NCI-H524 treated with DMSO at 0.1 percent for 48 hours (cell line): ENCODE measurements at places on chromosomes 1 and 21.

- no peak for DNase-seq
Measured at GRCh38 chr21:14313300-14313699, 69.6 kb downstream of the HSPA13 start.

DNA sequence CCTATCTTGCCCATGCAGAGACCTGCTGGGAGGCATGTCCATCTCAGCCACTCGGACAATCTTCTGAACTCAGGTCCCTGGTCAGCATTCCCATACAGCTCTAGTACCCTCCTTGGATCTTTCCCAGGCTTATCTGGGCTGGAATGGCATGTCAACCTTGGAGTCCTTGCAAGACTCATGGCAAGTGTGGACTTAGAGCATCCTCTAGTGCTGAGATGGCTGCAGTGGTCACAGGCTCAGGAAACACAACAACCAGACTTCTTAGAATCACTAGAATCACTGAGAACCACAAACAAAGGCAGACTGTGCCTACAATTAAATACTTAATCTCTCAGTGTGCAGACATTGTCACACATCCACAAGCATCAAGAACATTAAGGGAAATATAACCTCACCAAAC, 73.1 kb upstream of the TSHB start:
- no peak for DNase-seq

- no peak for DNase-seq
Measured at GRCh38 chr1:245859493-245860114, 647.5 kb downstream of the SMYD3 start.

DNA sequence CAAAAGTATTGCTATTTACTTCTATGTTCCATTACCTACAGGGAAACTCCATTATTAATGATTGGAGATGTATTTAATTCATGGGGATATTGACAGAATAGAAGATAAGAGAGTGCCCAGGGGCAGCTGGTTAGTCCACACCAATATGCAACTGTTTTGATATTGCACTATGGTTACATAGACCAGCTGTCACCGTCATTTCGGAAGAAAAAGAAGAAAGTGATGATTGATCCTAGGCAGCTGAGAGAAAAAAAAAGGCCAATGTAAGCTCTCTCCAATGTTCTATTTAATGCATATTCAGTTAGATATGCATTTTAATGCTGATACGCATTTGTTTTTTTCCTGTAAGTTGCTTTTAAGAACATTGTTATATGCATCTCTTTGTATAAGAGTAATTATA, 1367.2 kb downstream of the KCNT2 start:
- no peak for DNase-seq

GRCh38 chr1:214028649-214029406, 41.1 kb downstream of the PROX1 start:
- DNase-seq, result no peak

GRCh38 chr21:31348188-31348587, 4.1 kb upstream of the TIAM1 start:
- DNase-seq, result no peak

- DNase-seq, result no peak
Measured at GRCh38 chr21:35291973-35292627, 243.0 kb upstream of the RUNX1 start.

- no peak for DNase-seq
Measured at GRCh38 chr1:46406881-46407608, 12.9 kb downstream of the FAAH start.

DNA sequence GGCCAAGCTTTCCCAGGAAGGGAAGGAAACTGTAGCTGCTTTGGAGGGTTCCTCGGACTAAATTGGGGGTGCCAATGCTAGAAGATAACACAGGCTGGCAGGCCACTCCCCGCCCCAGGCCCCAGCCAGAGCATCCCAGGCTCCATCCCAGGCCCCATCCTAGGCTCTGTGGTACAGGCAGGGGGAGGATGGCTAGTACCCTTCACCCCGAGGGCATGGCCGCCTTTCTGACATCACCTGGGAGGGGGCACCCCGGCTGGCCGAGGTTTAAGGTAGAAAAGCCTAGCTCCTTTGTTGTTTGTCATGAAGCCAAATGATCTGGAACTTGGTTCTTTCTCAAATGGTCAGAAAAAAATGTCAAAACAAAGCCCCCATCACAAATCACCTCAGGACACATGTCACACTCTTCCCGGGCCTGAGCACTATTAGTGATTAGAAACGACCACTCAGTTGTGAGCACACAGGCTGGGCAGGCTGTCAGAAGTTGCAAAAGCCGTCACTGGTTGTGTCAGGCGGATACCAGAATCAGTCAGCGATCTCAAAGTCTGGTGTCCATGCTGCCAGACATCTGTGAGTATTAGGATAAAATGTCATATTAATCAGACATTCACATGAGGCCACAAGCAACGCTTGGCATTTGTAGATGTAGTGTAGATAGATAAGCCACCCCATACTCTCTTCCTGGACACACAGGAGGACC, 31.0 kb upstream of the ETS2 start:
- no peak for DNase-seq

GRCh38 chr1:209434631-209435217, 148.8 kb upstream of the CAMK1G start:
- no peak for DNase-seq

DNA sequence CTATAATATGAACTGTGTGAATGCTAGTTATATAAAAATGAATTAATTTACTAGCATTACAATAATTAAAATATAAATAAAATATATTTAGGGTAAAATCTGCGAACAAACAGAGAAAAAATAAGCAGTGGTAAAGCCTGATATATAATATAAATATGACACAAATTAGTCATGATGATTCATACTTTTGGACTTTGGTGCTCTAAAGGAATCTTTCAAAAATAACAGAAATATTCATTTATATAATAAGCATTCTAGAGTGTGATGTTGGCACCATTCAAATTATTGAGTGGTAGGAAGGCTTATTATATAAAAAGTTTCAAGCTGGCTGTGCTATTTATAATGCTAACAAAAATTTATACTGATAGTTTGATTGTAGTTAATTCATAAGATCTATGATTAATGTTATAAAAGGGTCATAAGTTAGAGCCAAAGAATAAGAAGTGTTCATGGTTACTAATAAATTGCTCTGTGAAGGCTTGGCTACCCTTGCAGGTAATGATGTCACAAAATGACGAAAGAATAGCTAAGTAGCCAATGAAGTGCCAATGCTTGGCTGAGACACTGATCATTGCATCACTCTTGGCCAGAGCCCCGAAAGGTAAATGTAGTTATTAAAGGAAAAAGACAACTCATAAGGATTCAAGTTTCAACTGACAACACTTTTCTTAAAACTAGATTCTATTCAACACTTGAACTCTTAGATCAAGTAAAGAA, 108.7 kb downstream of the USH2A start:
- DNase-seq, result no peak

DNA sequence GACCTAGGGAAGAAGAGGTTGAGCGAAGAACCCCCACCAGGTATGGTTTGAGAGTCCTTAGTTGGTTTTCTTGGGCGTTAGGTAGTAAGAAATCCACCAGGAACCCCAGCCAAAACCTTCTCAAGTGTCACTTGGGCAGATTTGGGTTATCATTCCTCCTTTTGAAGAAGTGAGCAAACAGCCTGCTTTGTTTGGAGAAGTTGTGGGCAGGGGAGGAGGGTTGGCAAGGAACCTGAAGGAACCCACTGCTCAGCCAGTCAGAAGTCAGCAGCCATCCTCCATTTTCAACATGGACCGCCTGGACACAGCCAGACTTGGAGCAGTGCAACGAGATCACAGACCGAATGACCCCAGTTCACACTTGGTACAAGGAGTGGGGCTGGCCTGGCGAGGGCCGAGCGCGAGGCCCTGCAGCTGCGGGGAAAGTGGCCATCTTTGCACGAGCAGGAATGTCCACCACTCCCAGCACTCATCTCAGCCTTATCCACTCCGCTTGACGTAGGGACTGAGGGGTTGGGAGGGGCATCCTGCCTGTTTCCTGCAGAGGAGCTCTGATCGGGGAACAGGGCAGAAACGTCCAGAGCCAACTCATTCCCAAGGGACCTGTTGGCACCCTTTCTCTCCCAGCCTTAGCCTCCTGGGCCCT, 7.2 kb downstream of the ADPRS start:
- DNase-seq, result no peak

- DNase-seq, result no peak
Measured at GRCh38 chr1:171389171-171389570, 75.2 kb downstream of the FMO4 start.

- no peak for DNase-seq
Measured at GRCh38 chr21:16978309-16978895, 534.4 kb upstream of the CXADR start.

- no peak for DNase-seq
Measured at GRCh38 chr1:171739656-171740055, 2.2 kb downstream of the VAMP4 start.

DNA sequence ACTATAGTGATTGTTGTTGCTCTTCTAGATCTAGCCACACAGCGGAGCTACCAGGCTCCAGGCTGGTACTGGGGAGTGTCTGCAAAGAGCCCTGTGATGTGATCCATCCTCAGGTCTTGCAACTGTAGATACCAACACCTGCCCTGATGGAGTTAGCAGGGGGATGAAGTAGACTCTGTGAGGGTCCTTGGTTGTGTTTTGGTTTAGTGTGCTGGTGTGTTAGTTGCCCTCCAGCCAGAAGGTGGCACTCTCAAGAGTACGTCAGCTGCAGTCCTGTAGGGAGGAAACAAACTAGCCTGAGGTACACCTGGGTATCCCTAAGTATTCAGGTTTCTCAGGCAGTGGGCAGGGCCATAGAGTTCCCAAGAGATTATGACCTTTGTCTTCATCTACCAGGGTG, 81.2 kb upstream of the TMPRSS2 start:
- no peak for DNase-seq

DNA sequence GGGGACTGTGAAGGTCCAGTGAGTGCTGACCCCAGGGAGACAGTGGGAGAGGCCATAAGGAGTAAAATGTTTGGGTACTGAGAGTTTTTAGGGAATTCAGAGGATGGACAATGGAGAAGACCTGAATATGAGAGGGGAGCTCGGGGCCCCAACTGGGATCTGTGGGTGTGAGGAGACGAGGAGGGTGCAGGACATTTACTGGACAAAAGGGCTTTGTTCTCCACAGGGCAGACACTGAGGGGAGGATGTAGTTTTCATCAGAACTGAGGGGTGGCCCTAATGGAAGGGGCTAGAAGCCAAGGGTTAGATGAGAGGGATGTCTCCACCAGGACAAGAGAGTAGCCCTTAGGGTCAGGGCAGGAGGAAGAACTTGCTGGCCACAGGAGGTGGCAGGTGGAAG, 30.0 kb downstream of the TMCC2 start:
- no peak for DNase-seq

DNA sequence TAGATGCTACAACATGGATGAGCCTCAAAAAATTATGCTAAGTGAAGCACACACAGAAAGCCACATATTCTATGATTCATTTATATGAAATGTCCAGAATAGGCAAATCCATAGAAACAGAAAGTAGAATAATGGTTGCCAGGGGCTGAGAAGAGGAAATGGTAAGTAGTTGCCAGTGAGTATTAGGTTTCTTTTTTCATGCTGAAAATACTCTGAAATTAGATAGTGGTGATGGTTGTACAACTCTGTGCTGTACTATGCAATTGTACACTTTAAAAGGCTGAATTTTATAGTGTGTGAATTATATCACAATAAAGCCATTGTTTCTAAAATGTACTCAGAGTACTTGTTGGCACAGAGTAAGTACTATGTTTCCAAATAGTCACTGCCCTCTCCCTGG, 15.5 kb upstream of the GFI1 start:
- DNase-seq, result no peak

GRCh38 chr1:206903687-206904086, 6.4 kb downstream of the IL24 start:
- DNase-seq, result no peak

GRCh38 chr1:111739925-111740765, 950 bp upstream of the INKA2 start:
- DNase-seq, result no peak

- no peak for DNase-seq
Measured at GRCh38 chr1:51877434-51878307, 856 bp downstream of the NRDC start.
